NCI-H524 (cell line): ENCODE measurements at places on chromosomes 2 and 18.

GRCh38 chr2:11094021-11094810, 61.1 kb upstream of the SLC66A3 start:
- no peak for DNase-seq

- DNase-seq: no peak
Observed at GRCh38 chr2:232485757-232486557, 1.7 kb downstream of the ECEL1 start.

GRCh38 chr2:53629501-53629900, 138.1 kb upstream of the CHAC2 start:
- no peak for DNase-seq

GRCh38 chr2:190847504-190848081, 33.0 kb upstream of the GLS start:
- DNase-seq: no peak

DNA sequence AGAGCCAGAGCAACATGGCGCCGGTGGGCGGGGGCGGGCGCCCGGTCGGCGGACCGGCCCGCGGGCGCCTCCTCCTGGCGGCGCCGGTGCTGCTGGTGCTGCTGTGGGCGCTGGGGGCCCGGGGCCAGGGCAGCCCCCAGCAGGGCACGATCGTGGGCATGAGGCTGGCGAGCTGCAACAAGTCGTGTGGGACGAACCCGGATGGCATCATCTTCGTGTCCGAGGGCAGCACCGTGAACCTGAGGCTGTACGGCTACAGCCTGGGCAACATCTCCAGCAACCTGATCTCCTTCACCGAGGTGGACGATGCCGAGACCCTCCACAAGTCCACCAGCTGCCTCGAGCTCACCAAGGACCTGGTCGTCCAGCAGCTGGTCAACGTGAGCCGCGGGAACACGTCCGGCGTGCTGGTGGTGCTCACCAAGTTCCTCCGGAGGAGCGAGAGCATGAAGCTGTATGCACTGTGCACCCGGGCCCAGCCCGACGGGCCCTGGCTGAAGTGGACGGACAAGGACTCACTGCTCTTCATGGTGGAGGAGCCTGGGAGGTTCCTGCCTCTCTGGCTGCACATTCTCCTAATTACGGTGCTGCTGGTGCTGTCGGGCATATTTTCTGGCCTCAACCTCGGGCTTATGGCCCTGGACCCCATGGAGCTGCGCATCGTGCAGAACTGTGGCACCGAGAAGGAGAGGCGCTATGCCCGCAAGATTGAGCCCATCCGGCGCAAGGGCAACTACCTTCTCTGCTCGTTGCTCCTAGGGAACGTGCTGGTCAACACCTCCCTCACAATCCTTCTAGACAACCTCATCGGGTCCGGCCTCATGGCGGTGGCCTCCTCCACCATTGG, 507 bp downstream of the CNNM4 start:
- DNase-seq: no peak

DNA sequence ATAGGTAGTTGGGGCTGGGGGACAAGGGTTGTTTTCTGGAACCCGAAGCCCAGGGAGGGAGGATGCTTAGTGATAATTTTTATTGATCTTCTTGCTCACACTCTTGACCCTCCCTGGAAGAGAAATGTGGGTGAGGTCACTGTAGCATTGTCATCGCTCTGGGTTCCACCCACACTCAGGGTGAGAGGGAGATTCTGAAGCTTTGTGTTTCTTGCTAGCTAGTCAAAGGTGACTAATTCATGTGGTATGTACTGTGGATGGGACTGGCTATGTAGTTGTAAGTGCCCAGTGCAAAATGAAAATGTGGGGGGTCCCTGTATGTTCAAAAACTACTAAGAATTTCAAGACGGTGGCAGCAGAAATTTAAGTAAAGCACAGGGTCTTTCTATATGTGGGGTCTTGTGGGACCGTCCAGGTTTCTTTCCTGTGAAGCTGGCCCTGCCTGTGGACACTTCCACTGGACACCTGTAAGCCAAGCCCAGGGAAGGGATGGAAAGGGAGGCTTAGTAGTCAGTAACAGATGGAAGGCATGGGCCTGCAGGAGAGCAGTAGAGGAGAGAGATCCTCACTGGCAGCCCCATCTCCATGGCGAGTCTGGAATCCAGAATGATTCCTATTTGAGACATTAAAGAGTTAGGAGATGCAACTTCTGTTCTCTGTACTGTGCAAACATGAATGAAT, 35.0 kb downstream of the TSN start:
- no peak for DNase-seq

DNA sequence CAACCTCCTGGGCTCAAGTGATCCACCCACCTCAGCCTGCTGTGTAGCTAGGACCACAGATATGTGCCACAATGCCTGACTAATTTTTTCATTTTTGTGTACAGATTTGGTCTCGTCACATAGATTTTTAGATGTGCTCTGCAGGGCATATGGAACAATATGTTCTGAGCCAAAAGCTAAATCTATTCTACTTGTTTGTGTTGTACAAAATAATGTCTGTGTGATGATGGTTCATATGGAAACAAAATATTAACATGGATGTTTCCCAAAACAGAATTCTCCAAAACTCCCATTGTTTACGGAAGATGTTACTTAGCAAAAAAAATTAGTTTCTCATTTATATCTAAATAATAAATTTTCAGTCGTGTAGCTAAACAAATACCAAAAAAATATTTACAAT, 12.6 kb upstream of the KLHL23 start:
- no peak for DNase-seq

DNA sequence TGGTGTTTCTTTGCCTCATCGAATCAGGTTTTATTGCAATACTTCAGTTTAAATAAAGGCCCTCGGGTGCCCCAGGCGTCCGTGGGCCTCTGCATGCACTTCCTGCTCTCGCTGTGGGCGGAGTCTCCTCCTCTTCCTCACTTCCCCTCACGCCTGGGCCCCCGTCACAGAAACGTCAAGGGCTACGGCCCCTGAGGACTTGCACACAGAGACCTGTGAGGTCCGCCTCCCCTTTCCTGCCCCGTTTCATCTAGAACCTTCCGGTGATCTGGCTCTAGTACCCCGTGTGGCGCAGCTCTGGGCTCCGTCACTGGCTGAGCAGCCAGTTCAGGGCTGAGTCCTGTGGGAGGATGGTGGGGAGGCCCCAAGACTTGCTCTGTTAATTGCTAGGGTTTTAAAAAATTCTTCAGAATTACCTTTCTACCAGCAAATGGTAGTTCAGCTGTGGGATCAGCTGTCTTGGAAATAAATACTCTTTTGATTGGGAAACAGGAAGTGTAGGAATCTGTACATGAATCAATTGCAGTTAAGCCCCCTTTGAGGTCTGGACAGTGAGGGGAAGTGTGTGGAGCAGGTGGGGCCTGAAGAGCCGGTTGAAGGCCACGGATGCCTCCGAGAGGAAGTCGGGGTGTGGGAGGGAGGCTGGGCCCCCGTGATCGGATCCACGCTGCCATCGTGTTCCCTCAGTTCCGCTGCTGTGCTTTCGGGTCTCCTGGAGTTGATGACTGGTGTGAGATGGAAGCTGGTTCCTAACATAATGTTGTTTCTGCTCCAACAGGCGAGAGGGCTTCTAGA, 10.2 kb downstream of the NFATC1 start:
- DNase-seq: no peak

DNA sequence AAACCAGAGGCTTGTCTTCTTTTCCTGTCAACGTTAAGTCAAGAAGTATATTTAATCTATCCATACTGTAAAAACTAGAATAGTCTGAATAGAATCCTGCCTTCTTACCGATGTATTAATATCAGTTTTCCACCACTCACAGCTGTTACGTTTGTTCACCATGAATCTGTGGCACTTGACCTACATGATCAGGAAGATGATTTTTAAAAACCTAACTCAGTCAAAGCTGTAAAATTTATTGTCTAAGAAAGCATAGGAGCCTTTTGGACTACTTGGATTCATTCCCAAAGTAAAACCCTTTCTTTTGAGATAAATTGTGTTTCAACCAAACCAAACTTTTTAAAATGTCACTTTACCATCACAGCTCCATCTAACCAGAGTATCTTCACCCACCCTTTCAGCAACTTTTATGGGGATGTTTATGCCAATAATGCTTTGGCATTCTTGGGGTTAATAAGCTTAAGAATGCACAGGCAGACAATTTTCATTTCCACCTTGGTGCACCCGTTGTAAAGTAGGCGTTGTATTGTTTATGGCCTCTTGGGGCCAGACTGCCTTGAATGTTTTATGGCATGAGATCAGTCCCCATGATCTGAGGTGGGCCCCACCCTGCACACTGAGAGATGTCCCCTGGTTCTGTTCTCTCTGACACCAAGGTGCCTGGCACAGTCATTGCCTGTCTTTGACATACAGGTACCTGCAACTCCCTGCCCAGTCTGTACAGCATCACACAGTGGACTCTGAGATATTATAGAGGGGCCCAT, 176.2 kb upstream of the EPAS1 start:
- DNase-seq: no peak

DNA sequence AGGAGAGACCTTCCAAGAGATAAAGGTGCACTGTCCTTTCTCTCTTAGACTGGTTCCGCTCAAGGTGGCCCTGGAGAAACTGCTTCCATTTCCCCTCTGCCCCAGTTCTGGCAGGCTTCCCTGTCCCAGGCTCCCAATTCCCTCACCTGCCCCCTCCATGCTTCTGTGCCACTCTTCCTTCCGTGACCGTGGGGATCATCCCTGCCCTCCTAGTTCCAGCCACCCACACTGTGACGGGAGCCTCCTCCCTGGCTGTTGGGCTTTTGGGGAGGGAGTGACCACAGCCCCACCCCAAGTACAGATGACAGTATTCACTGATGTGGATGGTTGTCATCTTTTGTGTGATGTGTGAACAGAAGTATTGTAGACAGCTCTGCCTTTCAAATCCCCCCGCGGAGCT, 2.8 kb downstream of the IMPA2 start:
- DNase-seq: no peak

DNA sequence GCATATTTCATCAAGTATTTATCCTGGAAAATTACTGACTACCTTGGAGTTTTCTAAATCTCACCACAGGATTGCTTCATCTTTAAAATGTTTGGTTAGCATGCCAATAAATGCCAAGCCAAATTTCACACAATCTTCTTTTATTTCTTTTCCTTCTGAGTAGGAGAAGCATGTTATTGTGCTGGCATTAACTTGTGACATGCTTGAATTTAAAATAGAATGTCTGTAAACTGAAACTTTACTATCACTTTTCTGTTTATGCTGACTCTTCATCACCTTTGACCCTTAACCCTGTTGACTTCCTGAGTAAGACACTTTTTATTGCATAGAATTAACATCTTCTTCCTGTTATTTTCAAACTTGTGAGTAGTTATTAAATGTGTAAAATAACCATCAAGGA, 56.2 kb upstream of the LRRTM4 start:
- no peak for DNase-seq

DNA sequence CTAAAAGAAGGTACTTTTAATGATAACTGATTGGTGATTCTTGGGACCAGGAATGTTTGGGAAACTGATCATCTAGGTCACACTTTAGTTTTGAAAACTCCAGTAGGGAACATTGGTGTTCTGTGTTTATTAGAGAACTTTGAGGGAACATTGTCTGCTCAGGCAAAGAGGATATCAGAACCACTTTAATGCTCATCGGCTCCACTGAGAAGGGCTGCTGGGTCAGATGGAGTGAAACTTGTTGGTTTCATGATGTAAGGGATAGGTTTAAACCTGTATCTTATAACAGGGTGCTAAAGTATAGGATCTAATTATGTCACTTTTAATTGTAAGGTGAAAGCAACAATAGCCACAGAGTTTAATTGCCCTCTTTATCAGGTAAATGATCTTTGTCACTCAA, 14.2 kb upstream of the POLI start:
- no peak for DNase-seq

DNA sequence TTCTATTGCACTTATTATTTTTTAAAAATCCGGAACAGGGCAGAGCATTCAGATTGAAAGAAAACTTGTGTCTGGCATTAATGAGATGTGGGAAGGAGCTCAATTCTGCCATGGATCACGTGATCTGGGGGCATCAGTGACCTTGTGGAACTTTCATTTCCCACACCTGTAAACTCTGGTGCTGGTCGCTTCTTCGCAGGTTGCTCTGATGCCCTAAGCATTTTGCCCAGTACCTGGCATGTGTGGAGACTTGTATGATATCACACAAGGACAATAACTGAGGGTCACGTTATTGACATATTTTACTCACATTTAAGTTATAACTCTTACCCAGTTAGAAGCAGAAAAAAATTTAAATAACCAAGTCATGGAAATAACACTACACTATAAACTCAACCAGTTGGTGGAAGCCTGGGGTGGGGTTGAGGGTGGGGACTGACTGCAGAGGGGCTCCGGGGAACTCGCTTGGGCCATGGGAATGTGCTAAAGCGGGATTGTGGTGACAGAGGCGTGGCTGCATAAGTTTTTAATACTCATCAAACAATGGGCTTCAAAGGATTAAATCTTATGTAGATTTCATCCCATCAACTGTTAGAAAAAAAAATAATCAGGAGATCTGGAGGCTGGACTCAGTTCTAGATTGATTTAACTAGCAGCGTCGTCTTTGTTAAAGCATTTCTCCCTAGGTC, 36.5 kb downstream of the ST3GAL5 start:
- DNase-seq: no peak

DNA sequence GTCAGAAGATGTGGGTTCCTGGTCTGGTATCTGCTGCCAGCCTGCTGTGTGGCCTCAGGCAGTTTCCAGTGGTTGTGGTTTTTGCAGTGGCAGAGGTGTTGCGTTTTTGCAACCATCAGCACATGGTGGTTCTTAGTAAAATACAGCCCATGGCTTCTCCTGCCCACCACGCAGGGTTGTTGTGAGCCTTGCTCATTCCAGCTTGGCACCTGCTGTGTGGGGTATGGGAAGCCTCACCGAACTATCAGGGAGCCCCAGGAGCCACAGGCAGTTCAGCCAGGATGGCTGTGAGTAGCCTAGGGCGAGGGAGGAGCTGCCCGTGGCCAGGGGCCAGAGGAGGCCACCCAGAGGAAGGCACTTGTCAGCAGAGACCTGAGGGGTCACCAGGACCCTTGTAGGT, 9.8 kb downstream of the ARID5A start:
- no peak for DNase-seq

DNA sequence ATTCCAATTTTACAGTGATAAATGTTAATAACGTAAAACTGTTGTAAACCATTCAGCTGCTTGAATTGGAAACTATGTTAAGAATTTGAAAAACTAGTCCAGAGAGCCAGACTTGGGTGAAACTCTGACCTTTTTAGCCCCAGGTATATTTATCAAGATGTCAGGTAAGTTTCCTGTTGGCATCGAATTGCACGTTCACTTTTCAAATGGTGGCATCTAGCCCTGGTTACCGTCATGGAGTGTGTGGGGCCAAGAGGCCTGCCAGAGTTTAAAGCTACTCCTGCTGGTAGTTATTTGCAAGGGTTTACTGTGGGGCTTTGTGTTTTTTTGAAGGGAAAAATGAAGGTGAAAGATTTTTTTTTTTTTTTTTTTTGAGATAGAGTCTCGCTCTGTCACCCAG, 109.9 kb downstream of the WDSUB1 start:
- no peak for DNase-seq

- no peak for DNase-seq
Observed at GRCh38 chr2:95058466-95058988, 33.0 kb downstream of the MAL start.

GRCh38 chr18:58413667-58414628, 214.9 kb downstream of the ALPK2 start:
- DNase-seq: no peak

DNA sequence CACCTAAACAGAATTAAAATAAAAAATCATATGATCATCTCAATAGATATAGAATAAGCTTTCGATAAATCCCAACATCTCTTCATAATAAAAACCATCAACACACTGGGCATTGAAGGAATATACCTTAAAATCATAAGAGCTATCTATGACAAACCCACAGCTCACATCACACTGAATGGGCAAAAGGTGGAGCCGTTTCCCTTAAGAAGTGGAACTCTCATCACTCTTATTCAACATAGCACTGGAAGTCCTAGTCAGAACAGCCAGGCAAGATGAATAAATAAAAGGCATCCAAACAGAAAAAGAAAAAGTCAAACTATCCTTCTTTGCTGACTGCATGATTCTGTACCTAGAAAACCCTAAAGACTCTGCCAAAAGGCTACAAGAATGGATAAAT, 510.3 kb downstream of the ZNF804A start:
- no peak for DNase-seq
